Keratinocyte (primary cell): ENCODE measurements at places on chromosomes 4 and X. TPM values are rescaled to one million over a fixed set of nuclear protein-coding genes. Genes with fewer than 3 reads are reported as not detected.

PPEF2 gene
- 0.03 TPM in 2 of 3 replicates, not detected in the other for polyA plus RNA-seq

DNA sequence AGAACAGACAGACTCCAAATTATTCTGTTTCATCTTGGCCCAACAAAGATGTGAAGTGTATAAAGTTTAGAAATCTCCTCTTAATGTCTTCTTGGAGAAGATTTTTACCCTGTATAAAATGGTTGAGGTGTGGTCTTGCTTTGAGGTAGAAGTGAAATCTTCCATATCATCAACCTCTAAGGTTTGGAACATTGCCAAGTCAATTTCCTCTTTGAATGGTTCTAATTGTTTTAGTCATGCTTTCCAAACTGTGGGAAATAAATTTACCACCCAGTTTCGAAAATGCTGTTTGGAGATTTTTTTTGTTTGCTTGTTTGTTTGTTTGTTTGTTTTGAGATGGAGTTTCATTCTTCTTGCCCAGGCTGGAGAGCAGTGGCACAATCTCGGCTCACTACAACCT lies 174.1 kb upstream of the ADAMTS3 start:
- H3K36me3 ChIP-seq = no peaks in the 10 kb centered on the region
- H3K27ac ChIP-seq = no peak overlapping the region
- H3K4me3 ChIP-seq = no peak overlapping the region
- no peak for DNase-seq

GRCh38 chr4:25523405-25523804 lies 132.2 kb upstream of the SLC34A2 start:
- no peaks in the 10 kb centered on the region for H3K27me3 ChIP-seq
- H3K36me3 ChIP-seq = no peaks in the 10 kb centered on the region
- no peak for DNase-seq
- no peak overlapping the region for H3K4me3 ChIP-seq
- no peaks in the 10 kb centered on the region for H3K4me1 ChIP-seq

GRCh38 chr4:110003401-110004187 lies 90.9 kb downstream of the EGF start:
- DNase-seq = no peak
- no peak overlapping the region for H3K4me3 ChIP-seq
- no peaks in the 10 kb centered on the region for H3K36me3 ChIP-seq
- peaks cover 4% of the 10 kb centered on the region for H3K4me1 ChIP-seq
- no peak overlapping the region for H3K27ac ChIP-seq
- H3K27me3 ChIP-seq = no peaks in the 10 kb centered on the region

DNA sequence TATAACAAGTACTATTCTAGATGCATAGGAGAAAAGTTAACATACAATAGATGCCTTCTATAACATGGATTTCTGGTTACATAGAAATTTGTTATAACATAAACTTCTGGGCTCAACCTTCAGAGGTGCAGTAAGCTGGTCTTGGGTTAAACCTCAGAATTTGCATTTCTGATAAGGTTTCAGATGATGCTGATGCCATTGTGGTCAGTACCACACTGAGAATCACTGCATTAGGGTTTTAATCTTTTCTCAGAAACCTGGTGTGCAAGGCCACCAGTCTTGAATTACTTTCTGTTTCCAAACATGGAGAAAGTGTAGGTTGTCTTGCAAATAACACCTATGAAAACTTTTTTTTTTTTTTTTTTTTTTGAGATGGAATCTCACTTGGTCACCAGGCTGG lies 146.2 kb downstream of the SPOCK3 start:
- H3K4me3 ChIP-seq = no peak overlapping the region
- H3K27me3 ChIP-seq = no peaks in the 10 kb centered on the region
- no peak for DNase-seq
- no peaks in the 10 kb centered on the region for H3K36me3 ChIP-seq
- H3K4me1 ChIP-seq = no peaks in the 10 kb centered on the region
- no peak overlapping the region for H3K27ac ChIP-seq

CXCL6 gene
- polyA plus RNA-seq = 0.08 to 0.29 TPM in 2 of 3 replicates, not detected in the other

DNA sequence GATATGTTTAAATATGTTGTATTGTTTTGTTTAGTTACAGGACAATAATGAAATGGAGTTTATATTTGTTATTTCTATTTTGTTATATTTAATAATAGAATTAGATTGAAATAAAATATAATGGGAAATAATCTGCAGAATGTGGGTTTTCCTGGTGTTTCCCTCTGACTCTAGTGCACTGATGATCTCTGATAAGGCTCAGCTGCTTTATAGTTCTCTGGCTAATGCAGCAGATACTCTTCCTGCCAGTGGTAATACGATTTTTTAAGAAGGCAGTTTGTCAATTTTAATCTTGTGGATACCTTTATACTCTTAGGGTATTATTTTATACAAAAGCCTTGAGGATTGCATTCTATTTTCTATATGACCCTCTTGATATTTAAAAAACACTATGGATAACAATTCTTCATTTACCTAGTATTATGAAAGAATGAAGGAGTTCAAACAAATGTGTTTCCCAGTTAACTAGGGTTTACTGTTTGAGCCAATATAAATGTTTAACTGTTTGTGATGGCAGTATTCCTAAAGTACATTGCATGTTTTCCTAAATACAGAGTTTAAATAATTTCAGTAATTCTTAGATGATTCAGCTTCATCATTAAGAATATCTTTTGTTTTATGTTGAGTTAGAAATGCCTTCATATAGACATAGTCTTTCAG lies 26.9 kb downstream of the NUDT6 start:
- no peaks in the 10 kb centered on the region for H3K36me3 ChIP-seq
- H3K4me1 ChIP-seq = peaks cover 18% of the 10 kb centered on the region
- H3K4me3 ChIP-seq = no peak overlapping the region
